ENCODE measurements at places on chromosomes 7 and 10.

DNA sequence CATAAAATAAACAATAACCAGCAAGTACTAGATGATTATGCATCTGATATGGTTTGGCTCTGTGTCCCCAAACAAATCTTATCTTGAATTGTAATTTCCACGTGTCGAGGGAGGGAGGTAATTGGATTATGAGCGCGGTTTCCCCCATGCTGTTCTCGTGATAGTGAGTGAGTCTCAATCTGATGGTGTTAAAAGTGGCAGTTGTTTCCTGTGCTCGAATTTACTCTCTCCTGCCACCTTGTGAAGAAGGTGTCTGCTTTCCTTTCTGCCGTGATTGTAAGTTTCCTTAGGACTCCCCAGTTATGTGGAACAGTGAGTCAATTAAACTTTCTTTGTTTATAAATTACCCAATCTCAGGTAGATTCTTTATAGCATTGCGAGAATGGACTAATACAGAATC lies 15.1 kb downstream of the CNTNAP2 start:
- DNase-seq = no peak

- no peak for DNase-seq
These were observed 29.3 kb downstream of the KLF6 start for GRCh38 chr10:3755440-3756359.

DNA sequence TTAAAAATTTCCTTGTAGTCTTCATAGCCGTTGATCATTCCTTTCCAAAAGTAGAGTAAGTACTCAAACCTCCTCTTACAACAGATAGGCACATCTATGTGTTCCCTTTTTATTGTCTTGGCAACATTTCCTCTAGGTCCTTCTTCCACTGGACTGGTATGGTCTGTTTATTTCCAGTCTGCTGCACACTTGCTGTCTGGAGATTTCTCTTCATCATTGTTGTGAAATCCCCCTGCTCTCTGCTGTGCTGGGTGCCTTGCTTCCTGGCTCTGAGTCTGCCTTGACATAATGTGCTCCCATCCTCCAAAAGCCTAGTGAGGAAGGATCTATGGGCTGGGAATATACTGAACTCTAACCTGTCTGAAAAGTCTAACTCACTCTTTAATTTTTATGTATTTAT lies 545.3 kb upstream of the VSTM2A start:
- DNase-seq = no peak

GRCh38 chr7:131186816-131187215 lies 140.9 kb upstream of the MKLN1 start:
- DNase-seq = no peak

- no peak for DNase-seq
These were observed 43.3 kb upstream of the FZD8 start for GRCh38 chr10:35685402-35685801.

DNA sequence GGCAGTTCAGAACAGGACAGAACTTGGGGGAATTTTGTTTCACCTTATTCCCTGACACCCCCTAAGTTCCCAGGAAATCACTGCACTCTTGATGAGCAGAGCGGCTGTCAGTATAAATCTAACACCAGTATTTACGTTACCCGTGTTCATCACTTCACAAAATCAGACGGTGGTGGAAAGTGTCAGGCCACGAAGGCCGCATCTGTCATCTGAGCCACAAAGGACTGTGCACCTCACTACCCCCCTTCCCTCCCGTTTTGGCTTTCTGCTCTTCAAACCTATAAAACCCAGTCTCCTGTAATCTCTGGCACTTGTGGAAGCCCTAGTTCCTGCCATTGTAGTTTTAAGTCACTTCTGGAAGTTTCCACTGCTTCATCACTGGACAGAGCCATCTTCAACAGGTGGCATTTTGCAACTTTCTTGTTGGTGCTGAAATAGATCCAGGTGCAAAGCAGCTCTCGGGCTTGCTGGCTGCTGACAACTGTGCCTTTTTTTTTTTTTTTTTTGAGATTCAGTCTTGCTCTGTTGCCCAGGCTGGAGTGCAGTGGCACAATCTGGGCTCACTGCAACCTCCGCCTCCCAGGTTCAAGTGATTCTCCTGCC lies 9.5 kb downstream of the ZFAND2A start:
- no peak for DNase-seq

Measured in suppressor macrophage (primary cell).